Stimulated activated CD4-positive, alpha-beta T cell treated with anti-CD3 and anti-CD28 coated beads, Interleukin-1b, Interleukin-23, amount 100 ng/mL, for 1 hour (primary cell): ENCODE measurements at places on chromosomes 6 and 20.

GRCh38 chr6:27241443-27241842 lies 6.1 kb upstream of the PRSS16 start:
- no peak for DNase-seq

GRCh38 chr6:74609871-74610270 lies 596.0 kb downstream of the COL12A1 start:
- DNase-seq = no peak

GRCh38 chr6:1821513-1822183 lies 211.9 kb downstream of the FOXC1 start:
- no peak for DNase-seq

DNA sequence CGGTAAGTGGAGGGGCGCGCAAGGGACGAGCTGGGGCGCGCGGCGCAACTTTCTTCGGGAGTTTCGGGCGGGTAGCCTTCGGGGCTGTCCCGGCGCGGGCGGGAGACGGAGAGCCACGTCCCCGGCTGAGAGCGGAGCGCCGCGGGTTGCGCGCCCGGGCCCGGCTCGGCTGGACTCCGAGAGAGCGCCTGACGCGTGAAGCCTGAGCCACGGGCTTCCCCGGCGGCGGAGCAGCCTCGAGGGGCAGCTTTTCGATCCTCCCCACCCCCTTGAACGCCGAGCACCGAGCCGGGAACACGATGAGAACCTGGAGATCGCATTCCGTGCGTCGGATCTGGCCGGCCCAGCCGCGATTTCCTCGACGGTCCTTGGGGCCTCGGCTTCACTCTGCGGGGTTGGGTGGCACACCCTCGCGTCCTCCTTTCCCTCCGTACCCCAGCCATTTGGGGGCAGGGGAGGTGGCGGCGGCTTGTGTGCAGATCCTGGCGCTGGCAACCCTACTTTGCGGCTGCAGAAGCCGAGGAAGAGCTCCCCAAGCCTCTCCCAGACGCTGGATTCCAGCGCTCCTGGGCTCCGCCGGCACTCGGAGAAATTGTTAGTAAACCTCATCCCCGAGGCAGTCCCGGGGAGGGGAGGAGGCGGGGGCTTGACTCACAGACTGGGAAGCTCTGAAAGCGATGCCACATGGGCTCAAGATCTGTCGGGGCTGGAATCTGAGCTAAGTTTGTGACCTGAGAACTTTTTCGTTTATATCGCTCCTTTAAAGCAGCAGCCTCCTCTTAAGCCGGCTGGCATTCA lies 572 bp downstream of the DSE start:
- peak; percentile 1 for DNase-seq

GRCh38 chr6:149842331-149842730 lies 21.8 kb downstream of the LRP11 start:
- no peak for DNase-seq
